ENCODE measurements at places on chromosomes 6 and 20.

DNA sequence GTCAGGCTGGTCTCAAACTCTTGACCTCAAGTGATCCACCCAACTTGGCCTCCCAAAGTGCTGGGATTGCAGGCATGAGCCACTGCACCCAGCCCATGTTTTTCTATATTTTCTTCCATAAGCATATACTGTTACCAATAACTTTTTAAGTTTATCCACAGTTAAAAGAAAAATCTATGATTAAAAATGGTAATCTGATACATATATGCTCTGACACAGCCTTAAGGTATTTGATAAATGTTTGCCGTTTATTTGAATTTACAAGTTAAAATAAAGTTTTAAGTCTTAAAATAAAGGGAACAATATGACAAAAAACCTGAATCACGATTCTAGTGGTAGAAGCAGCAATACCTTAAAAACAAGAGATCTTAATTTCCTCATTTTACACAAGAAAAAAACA is 5.2 kb downstream of the STK38 start:
- no peak for DNase-seq

DNA sequence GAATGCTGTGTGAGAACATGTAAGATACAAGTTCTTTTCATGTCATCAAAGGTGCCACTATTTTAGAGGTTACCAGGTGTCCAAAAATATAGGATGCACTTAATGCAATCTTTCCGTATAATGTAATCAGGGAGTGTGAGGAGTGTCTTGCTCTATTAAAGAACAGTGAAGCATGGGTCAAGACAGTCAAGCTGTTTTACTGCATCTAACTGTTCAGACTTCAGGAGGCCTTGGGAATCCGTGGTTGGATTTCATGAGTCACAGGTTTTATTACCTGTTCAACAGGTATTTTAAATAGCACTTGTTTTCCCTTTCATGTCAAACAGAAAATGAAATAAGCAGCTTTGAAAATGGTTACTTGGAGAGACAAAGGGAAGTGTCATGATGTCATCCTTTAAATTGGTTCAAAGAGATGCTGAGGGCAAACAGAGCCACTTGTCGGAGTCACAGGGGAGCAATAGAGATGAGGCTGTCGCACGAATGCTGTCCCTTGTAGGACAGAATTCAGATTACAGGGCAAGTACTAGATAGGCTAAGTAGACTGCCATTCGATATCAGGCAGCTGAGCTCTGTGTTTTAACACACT is 621.5 kb downstream of the QKI start:
- DNase-seq = peak; percentile 81

- no peak for DNase-seq
These were observed 11.5 kb upstream of the SCP2D1 start for GRCh38 chr20:18802012-18802634.

GRCh38 chr6:87333033-87333432 is 4.0 kb upstream of the GJB7 start:
- DNase-seq = no peak

GRCh38 chr20:59385480-59385879 is 85.1 kb downstream of the EDN3 start:
- DNase-seq = no peak

GRCh38 chr6:1894954-1895353 is 285.2 kb downstream of the FOXC1 start:
- DNase-seq = no peak

DNA sequence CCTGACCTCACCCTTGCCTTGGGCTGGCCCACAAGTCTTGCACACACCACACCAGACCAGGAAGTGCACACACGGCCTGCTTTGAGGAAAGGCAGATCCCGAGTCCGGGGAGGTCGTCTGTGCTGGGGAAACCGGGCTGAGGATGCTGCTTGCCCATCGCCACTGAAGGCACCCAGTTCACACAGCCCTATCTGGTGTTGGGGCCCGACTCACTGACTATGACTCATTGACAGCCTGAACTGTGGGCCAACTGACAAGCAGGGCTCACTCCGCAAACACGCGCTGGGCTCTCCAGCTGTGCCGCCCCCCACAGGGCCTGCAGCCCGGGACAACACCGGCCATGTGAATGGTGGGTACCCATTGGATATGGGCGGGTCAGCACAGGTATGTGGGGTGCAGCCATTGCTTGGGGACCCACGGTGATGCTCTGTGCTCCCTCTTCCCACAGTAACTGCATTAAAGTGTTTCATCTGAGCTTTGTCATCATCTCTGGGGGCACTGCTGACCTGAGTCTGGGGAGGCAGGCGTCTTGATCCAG is 1.6 kb downstream of the SAMD10 start:
- DNase-seq = no peak

GRCh38 chr6:145313041-145313855 is 422.1 kb downstream of the EPM2A start:
- no peak for DNase-seq

DNA sequence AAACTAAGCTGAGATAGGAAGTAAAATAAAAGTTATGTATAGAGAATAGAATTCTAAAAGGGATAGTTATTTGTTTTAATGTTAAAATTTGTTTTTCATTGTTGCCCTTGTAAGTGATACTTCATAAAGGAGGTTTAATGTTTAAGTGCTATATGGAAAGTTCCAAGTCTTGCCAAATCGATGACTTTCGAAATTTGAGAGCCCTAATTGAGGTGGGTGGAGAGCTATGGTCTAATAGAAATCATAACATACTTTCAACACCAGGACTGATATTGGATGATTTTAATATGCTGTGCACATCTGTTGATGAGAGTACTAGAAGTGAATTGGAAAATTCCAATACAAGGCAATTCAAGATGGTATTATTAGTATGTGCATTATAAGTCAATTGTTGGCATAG is 64.6 kb downstream of the RNF144B start:
- no peak for DNase-seq

- DNase-seq = no peak
These were observed 86.3 kb downstream of the SLC22A23 start for GRCh38 chr6:3370361-3371221.

DNA sequence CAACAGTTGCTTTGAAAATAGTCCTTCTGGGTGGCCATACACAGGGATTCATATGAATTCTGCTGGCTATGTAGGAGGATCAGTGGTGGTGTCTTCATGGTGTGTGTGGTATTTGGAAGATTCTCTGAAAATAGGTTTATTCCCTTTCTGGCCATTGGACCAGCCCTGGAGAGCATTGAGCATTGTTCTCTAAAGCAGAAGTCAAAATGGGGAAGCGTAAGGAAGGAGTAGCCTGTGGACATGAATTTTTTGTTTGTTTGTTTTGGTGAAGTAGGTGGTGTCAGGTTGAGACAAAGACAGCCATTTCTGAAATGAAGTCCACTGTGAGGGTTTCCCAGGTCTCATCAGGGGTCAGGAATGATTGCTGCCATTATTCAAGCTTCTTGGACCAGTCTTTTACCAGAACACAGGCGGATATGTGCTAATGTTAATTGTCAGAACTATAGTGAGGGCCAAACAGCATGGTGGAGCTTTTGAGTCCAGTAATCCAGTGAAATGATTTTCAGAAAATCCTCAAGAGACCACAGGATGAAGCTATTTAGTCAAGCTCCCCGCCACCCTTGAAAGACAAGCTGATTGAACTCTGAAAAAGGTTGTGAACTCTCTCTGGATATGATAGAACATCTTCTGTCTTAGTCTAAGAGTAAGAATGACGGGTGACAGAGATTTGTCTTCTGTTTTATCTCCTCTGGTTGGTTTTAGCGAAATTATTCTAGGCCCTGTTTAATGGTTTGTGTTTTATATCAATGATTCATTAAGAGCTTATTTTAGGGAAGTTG is 60.0 kb downstream of the DNAH8 start:
- DNase-seq = no peak

GRCh38 chr6:44278315-44278714 is 8.1 kb downstream of the TMEM151B start:
- DNase-seq = no peak

DNA sequence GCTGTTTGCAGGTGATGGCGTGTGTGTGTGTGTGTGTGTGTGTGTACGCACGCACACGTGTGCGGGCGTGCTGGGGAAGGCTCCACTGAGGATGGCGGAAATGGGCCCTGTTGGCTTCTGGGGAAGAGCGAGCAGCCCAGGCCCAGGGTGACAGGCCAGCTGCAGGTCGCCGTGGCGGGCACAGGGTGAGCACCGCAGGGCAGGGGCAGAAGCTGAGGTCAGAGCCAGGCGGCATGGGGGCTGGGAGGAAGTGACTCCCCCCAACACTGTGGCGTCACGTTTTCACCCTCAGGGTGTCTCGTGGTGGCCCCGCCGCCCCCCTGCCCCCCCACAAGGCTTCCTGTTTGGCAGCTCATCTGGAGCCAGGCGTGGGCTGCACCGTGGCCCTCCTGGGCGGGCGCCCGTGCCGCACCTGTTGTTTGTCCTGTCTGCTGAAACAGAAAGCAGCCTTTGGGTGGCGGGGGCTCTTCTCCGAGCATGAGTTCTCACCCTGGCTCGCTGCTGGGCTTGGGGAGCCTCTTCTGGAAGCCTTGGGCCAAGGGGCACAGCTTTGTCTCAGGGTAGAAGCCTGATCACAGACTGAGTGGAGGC is 7.1 kb downstream of the RBM38 start:
- DNase-seq = peak; percentile 54

DNA sequence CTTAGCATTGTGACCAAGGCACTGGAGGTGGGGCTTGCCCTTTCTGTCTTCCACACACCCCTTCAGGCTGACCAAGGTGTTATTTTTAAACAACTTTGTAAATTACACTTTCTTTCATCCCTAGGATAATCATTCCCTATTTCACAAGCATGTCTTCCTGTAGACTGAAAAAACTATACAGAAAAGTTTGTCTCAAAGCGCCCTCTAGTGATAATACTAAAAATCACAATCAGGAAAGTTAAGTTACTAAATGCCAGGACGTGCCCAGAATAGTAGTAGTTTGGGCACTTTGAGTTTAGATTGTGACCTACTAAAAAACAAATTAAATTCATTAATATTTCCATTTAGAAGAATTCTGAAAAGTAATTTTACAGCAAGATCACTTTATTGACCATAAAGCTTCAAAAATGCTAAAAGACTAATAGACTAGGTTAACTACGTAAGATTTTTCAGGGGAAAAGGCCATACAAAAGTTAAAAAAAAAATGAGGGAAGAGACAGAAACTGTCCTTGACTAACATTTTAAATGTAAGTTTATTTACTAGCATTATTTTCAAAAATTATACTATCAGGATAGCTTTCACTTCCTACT is 123.3 kb upstream of the DUSP22 start:
- DNase-seq = peak; percentile 31

DNA sequence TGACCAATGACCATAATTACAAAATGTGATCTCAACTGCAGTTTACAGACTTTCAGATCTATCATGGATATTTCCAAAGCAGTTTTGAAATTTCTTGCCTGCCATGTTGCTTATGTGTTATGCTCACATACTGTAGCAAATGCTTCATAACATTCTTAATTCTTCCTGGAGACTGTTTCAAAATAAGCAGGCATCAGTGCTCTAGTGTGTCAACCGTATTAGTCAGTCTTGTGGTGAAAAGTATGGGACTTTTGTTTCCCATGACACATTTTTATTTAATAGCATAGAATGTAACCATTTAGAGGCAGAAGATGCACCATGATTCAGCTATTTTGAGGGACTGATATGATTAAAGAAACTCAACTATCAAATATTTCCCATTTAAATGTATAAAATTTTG is 1.7 kb downstream of the POPDC3 start:
- no peak for DNase-seq

DNA sequence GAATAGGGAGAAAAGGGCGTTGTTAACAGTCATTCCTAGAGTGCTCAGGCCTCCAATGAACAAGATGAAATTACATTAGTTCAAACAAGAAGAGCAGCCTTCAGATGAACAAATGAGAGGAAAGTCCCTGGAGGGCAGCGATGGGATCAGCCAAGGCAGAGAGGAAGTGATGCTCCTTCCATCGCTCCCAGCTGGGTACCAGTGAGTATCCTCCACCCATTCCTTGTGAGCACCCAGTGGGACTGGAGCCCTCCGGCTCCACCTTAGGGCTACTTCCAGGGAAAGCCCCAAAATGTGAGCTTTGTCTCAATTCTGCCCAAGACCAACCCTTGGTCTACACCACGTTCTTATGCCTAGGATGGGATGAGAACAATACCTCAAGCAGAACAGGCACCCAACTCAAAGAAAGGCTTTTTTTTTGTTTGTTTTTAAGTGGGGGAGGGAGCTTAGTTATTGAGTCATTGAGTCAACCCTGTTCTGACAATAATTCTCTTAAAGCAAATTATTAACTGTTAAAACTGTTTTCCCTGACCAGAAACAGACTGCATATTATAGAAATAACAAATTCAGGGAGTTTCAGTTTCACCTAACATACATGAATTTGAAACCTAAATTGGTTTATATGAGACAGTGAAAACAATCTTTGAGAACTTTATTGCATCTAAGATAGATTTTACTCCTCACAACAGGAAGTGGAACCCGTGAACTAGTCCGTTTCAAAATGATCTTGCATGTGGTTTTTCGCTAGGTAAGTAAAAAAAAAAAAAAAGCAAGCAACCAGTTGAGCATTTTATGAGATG is 106.9 kb downstream of the IPCEF1 start:
- no peak for DNase-seq

DNA sequence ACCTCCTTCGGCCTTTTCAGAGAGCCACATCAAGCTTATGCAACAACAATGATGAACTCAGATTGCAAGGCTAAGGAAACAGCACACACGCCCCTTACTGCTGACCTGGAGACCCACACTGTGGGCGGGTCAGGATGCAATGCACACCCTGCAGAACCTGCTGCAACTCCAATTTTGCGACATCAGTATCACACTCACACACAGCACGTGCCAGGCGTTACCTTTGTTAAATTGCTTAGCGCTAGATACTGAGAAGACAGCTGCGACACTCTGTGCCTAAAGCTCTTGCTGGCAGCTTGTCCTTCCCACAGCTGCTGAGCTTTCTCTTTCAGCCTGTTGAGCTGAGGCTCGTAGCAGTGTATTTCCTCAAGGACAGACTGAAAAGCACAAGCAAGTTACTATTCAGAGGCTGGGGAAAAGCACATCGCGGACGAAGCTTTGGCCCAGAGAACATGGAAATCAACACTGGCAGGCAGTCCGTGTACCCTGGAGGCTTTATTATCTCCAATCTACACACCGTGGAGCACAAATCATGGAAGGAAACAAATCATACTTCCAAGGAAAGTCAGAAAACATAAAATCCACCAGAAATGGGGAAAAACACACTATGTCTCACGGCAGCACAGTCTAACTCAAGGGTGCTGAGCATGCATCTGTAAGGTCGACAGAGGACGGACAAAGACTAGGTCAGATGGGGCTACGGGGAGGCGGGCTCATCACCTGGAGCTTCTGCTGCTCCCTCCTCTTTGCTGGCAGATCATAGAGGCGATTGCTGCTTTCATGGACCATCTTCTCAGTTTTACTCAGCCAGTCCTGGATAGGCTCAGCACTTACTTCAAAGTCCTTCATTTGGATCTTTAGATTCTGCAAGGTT is 268.2 kb downstream of the SYNE1 start:
- DNase-seq = peak; percentile 44

DNA sequence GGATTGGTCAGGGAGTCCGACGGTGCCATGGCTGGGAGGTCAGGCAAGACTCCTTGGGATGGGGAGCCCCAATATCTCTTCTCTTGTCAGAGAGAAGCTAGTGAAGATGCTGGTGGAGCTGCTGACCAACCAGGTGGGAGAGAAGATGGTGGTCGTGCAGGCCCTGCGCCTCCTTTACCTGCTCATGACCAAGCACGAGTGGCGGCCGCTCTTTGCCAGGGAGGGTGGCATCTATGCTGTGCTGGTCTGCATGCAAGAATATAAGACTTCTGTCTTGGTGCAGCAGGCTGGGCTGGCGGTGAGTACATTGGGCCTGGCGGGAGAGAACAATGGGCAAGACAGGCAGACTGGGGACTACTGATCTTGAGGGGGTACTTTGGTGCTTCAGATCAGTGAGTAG is 10.9 kb downstream of the CUL9 start:
- DNase-seq = no peak

- no peak for DNase-seq
These were observed 17.9 kb downstream of the ABHD12 start for GRCh38 chr20:25372584-25373336.
